Activated CD4-positive, alpha-beta memory T cell treated with anti-CD3 and anti-CD28 coated beads for 36 hours (primary cell): ENCODE measurements at places on chromosomes 6 and 20. TPM values are rescaled to one million over a fixed set of nuclear protein-coding genes. Genes with fewer than 3 reads are reported as not detected.
A peak's percentile ranks its signal among the peaks of the same experiment; 100 is the strongest.

DNA sequence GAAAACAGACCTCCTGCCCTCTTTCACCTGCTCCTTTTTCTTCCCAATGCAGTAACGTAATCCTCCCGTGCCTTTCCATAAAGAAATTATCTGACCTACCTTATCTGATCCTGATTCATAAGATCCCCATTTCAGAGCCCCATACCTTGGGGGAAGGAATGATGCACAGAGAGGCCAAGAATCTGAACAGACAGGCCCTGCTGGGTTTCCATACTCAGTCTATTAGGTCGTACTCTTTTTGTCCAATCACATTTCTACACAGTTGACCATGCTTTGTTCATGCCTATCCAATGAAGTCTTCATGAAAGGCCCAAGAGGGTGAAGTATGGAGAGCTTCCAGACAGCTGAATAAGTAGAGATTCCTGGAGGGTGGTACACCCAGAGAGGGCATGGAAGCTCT lies 25.3 kb downstream of the SRPK1 start:
- no peak for DNase-seq

DNA sequence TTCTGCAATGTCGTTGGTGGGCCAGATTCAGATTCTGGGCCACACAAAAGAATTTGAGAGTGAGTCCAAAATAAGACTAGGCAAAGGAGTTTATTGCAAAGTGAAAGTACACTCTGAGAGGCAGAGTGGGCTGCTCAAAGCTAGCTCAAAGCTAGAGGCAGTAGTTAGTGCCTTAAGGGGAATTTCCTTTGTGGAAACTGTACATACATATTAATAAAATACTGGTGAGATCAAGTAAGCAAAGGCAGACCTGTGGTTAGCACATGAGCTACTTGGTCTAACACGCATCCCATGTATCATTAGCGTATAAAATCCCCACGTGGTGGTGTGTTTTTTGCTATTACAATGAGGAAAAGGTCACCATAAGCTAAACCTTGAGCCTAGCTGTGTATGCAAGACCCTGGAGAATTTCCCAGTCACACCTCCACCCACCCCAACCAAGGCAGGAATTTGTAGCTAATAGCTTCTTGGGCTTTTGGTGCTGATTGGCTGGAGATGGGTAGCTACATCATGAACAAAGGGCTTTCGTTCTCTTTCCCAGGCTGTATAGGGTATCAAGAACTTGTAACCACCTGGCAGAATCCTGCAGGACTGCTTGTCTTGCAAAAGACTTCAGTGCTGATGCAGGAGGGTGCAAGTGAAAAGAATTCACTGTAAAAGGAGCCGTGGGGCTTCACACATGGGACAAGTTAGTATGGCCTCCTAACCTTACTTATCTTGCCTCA lies 14.7 kb upstream of the TRIM26 start:
- DNase-seq, result peak; percentile 37

DNA sequence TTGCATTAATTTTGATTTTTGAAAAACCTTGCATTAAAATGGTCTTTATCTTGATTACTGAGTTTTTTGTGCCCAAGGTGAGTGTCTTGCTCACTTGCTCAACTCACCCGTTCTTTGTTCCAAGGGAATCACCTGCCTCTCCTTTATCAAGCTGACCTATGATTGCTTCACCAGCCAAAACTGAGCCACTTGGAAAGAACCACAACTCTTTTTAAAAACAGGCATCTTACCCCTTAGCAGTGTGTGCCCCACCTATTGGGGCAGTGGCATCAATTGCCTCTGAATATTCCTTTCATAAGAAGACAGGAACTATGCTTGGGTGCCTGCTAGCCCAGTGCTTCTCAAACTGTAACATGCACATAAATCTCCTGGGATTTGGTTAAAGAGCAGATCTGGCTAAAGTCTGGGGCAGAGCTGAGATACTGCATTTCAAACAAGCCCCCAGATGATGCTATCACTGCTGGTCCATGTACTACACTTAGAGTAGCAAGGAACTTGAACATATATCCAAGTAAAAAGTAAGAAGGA lies 3.3 kb upstream of the STK38 start:
- no peak for DNase-seq

GRCh38 chr6:169859401-169859977 lies 108.1 kb downstream of the ERMARD start:
- no peak for DNase-seq

GRCh38 chr20:47343007-47343472 lies 13.5 kb downstream of the ZMYND8 start:
- no peak for DNase-seq

- DNase-seq, result no peak
These were observed 49.4 kb downstream of the KAT14 start for GRCh38 chr20:18187020-18187419.

- no peak for DNase-seq
These were observed 10.5 kb upstream of the FAM83C start for GRCh38 chr20:35302421-35303335.

GRCh38 chr20:312067-312466 lies 13.3 kb upstream of the SOX12 start:
- no peak for DNase-seq

DNA sequence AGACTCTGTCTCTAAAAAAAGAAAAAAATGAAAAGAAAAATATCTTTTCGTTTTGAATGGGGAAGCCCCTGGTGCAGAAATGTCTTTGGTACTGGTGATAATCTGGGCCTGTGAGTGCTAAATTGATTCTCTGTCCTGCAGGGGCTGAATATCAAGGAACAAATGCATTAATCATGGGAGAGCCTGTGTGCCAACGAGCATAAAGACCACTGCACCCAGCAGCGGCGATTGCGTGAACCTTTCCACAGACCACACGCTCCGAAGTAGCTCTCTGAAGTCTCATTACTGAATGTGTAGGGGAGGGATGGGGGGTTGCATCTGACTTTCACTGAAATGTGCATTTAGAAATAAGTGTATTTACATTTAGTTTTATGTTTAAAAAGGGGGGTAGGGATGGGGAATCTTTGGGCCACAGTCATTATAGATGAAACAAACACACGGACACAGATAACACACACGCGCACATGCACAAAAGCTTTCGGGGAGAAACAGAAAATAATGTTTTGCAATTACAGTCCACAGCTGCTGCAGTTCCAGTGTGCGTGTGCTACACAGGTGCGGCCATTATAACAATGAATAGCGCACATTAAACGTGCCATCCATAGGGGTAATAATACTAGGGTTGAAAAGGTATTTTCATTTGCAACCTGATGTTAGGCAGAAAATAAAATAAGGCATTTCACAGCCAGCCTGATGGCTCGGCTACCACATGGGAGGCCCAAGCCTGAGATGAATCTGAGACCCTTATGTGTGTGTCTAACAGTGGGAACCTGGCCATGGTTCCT lies 154.0 kb downstream of the MBOAT1 start:
- DNase-seq, result no peak

- no peak for DNase-seq
These were observed 192.6 kb upstream of the VGLL2 start for GRCh38 chr6:117072781-117073180.

GRCh38 chr6:390914-391558 lies 516 bp upstream of the IRF4 start:
- peak; percentile 68 for DNase-seq

DNA sequence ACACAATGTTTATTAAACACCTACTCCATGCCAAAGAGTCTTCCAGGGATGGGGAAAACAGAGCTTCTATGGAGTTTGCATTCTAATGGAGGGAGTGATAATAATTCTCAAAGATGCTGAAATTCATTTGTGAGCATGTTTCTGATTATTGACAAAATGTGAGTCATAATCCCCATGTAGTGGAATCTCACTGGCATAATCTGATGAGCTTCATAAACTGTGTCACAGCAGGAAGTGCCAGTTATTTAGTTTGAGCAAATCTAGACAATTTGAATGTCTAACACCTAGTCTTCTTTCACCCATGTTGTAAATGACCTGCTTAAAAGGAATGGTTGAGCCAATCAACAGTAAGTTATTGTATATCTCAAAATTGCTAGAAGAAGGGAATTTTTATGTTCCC lies 95.1 kb downstream of the KCNQ5 start:
- no peak for DNase-seq

DNA sequence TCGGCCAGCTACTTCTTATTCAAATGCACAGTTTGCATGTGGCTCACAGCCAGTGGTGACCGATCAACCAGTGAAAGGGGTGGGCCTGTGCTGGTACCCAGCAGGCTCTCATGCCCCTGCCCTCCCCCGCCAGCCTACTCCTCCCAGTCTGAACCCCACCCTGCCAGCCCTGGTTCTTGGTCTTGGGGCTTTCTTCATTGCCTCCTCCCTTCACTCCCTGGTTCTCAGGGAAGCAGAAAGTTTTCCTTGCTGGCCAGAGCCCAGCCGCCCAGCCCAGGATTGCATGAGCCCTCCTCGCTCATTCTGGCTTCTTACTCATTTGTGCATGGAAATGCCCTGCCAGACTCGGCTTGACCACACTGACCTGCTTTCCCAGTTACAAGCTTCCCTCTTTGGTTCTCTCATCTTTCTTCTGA lies 40.8 kb downstream of the KCNK17 start:
- no peak for DNase-seq

The HTR1E gene
- total RNA-seq, result not detected

The ALDH5A1 gene
- 13.9 TPM for total RNA-seq

The BTNL2 gene
- total RNA-seq, result not detected

The DEFB124 gene
- total RNA-seq, result not detected

The NTSR1 gene
- not detected for total RNA-seq

The SLC16A10 gene
- 3.6 TPM for total RNA-seq

The MYMX gene
- not detected for total RNA-seq

The SNRNP48 gene
- 21.8 TPM for total RNA-seq
